Activated CD4-positive, CD25-positive, alpha-beta regulatory T cell (primary cell): ENCODE measurements at places on chromosomes 13 and 19.

- DNase-seq: no peak
Measured at GRCh38 chr13:49220036-49220855, at the start of gene MLNR. TSS of gene MLNR (plus strand) at chr13:49220338. CDS start at chr13:49220338, 0 bp downstream.

GRCh38 chr13:61415058-61415721 lies 459 bp downstream of the PCDH20 start:
- no peak for DNase-seq

DNA sequence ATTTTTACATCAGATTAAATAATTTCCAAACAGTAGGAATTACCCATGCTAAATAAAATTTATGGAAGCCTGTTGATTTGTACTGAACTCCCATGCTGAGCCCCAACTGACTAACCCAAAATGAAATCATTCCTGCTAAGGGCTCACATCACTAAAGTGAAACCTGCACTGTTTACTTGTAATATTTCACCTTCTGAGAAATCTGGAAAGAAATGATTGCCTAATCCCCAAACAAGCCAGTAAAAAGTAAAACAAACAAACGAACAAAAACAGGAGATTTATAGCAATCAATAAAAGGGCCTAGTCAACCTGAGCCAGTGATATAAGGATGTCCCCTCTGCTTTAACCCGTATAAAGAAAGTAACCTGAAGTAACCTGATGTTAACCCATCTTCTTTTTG lies 1599.8 kb downstream of the OLFM4 start:
- DNase-seq: no peak

- DNase-seq: no peak
Measured at GRCh38 chr19:15025217-15025616, 24.1 kb upstream of the CASP14 start.

- no peak for DNase-seq
Measured at GRCh38 chr19:51637362-51637978, 7.3 kb upstream of the SIGLEC5 start.

DNA sequence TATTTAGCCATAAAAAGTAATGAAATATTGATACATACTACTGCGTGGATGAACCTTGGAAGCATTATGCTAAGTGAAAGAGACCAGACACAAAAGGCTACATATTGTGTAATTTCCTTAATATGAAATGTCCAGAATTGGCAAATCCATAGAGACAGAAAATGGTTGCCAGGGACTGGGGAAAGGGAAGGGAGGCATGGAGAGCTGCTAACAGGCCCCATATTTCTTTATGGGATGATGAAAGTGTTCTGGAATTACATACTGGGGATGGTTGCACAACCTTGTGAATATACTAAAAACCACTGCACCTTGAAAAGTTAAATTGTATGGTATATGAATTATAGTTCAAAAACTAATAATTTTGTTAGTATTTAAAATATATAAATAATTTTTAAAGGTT lies 3.6 kb downstream of the IFT88 start:
- DNase-seq: no peak

- no peak for DNase-seq
Measured at GRCh38 chr13:75373988-75374387, 108.0 kb downstream of the TBC1D4 start.

DNA sequence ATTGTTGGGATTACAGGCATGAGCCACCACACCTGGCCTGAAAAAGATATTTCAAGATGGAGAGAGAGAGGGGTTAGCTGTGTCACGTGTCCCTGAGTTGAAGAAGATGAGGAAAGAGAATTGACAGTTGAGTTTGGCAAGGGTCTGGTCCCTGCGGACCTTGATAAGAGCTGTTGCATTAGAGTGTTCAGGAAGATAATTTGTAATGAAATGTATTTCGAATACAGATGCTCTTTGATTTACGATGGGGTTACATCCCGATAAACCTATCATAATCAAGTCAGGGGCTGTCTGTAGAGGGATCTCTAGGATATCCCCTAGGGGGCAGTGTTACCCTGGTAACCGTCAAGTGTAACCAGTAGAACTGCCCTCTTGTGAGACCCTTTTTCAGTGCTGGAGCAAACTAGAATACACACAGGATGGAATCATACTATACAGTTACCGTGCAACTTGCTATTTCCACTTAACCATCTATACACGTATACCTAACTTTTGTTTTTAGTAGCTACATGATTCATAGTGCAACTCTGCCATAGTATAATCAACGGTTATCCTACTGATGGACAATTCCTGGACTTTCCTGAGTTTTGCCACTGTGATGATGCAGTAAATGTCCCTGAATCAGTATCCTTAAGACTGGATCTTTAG lies 1.5 kb upstream of the ELOF1 start:
- peak; percentile 19 for DNase-seq
